ENCODE measurements at places on chromosomes 1 and 21.

- no peak for DNase-seq
Measured at GRCh38 chr1:48058135-48059025, 61.2 kb upstream of the TRABD2B start.

- DNase-seq: peak; percentile 96
Measured at GRCh38 chr1:234533034-234533891, 54.3 kb upstream of the TARBP1 start.

GRCh38 chr1:231847612-231848397 lies 221.2 kb downstream of the DISC1 start:
- no peak for DNase-seq

DNA sequence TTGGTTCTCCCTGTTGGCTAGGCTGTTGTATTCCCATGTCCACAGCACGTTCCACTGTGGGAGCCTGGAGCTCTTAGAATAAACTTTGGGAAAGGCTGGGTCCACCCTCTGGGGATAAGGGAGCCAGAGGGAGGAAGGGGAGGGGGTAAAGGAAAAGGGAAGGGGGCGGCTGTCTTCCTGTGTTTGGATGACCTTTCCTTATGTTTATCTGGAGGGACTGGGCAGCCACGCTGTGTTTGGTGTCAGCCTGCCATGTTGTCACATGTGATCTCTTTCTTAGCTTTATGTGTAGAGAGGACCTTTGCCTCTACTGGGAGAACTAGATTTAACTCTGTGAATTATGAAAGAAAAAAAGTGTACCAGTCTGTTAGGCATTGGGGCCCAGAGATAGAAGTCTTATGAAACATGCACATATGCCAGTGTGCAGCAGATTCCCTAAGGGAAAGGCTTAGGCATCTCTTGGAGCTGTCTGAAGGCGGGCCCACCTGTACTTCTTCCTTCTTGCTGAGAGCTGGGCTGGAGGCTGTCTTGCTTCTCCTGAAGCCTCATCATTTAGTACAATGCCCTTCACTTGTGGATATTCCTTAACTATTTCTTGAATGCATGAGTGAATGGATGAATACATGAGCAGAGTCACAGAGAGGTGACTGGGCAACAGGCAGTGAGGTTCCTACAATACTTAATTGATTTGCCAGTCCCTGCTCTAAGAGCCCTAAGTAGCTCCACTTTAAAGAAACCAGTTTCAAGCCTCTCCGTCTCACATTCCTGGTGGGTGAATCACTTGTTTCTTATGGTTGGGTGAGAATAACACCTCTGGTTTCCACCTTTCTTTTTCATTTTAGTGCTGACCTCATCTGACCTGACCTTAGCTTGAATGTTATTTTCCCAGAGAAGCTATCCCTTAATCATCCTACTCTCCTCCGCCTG lies 62.5 kb upstream of the ARHGAP29 start:
- DNase-seq: peak; percentile 61

- DNase-seq: peak; percentile 12
Measured at GRCh38 chr1:188499690-188500089, 1670.9 kb downstream of the PLA2G4A start.

GRCh38 chr1:86183810-86184209 lies 27.2 kb upstream of the COL24A1 start:
- peak; percentile 23 for DNase-seq

- DNase-seq: no peak
Measured at GRCh38 chr1:20445956-20446355, 40.1 kb downstream of the CAMK2N1 start.

DNA sequence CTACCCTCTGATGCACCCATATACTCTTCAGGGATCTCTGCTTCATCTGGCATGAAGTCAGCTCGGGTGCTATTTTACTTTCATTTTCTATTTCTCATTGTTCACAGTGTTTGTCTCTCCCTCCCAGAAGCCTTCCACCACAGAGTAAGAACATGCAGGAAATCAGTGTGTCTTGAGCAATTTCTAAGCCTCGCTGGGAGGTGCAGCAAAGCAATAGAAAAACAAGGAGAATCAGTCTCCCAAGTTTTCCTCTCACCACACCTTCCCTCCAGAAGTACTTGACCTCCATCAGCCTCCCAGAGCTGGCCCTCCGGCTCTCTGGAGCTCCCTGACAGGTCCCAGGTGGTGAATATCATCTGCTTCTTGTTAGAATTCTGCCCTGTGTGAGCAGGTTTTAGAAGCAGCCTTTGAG lies 594.7 kb upstream of the CAMK1G start:
- peak; percentile 61 for DNase-seq

GRCh38 chr21:42392731-42393442 lies 3.0 kb downstream of the TMPRSS3 start:
- no peak for DNase-seq

GRCh38 chr1:167369175-167369574 lies 148.5 kb downstream of the POU2F1 start:
- DNase-seq: no peak

- DNase-seq: no peak
Measured at GRCh38 chr1:114749835-114750234, 7.9 kb downstream of the CSDE1 start.

- no peak for DNase-seq
Measured at GRCh38 chr1:172936088-172936645, 114.6 kb downstream of the TNFSF18 start.

GRCh38 chr1:205658943-205659581 lies 21.2 kb downstream of the SLC45A3 start:
- peak; percentile 66 for DNase-seq

DNA sequence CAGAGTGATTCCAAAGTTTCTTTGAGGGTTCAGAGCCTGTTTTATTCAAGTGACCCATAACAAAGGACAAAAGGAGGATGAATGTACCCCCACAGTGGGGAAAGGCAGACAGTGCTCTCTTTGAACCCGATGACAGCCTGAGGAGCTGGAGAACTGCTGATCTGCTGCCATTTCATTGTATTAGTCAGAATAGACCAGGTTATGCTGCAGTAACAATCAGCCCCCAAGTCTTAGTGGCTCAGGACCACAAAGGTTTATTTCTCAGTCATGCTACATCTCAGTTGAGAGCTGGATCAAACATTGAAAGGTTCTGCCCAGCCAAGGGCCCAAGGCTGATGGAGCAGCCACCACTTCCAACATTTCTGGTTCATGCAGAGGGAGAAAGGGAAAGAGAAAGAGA lies 88.9 kb downstream of the HUNK start:
- no peak for DNase-seq

DNA sequence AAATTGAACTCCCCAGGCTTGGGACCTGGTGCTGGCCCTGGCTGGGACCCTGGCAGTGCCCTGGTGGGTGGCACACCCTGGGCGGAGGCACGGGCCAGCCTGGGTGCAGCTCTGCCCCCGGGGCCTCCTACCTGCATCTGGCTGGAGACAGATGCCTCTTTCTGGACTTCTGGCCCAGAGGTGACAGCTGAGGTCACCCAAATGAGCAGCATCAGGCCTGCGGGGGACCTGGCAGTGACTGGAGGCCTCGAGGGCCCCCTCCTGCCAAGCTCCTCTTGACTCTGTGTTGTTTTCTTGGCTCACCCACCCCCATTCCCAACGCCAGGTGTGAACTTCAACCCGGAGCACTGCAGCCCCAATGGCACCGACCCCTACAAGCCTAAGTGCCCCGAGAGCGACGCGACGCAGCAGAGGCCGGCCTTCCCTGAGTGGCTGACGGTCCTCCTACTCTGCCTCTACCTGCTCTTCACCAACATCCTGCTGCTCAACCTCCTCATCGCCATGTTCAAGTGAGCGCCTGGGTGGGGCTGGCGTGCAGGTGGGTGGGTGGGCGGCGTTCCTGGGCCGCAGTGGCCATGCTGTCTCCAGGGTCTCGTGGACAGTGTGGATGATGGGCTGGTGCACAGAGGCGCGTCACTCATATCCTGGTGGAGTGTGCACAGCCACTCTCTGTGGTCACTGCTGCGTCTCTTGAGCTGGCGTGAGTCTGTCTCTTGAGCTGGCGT lies 41.6 kb upstream of the LRRC3 start:
- DNase-seq: no peak

DNA sequence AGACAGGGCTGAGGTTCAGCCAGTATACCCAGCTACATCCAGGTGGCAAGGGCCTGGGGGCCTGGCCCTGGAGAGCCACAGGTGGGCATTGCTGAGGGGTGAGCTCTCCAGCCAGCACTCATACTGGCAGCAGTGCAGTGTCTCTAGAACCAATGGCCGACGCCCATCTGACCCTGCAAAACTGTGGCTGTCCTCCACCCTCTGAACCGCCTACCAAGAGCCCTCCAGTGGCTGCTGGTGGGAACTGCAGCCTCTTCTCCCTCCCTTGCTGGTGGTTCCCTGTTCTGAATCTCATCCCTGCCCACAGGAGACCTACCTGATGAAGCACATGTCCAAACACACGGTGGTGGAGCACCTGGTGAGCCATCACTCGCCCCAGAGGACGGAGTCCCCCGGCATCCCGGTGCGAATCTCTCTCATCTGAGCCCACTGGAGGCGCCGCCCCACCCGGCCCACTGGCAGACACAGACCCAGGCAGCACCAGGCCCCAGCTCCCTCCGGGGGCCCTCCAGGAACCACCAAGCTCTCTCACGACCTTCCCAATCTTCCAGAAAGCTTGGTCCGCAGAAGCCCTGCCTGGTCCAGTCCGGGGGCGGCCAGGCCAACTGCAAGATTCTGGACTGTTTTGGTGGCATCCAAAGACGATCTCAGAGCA lies 22.1 kb downstream of the A3GALT2 start:
- DNase-seq: peak; percentile 67

GRCh38 chr1:19360843-19361610 lies 48.9 kb downstream of the SLC66A1 start:
- DNase-seq: no peak

DNA sequence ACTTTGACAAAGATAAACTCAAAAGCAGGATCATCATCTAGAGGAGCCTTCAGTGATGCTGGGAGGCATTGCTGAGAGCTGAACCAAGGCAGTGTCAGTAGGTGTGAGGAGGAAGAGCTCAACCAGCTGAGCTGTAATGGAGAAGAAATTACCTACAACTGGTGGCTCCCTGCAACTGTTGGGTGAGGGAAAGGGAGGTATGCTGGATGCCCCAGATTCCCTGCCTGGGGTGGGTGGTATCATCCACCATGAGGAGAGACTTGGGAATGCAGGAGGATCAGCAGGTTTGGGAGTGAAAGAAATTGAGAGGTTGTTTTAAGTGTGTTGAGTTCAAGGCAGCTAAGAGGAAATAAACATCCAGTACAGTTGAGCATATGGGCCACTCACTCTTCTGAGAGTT lies 199.8 kb downstream of the DNM3 start:
- no peak for DNase-seq

DNA sequence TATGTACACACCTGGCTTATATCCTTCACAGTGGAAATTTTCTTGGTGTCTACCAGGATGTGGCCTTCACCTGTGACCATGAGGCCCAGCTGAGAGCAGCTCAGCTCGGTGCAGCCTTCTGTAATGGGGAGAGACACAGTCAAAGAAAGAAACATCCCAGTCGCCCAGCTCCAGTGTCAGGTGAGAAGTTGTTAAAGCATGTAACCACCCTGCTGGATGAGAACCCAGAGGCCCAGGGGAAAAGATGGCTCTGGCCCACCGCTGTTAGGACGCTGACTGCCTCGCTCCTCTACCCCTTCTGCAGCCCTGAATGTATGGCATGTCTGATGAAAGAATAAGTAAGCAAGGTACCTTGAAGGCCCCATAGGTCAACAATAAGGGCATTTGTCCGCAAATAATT lies 52.7 kb downstream of the SCCPDH start:
- no peak for DNase-seq

DNA sequence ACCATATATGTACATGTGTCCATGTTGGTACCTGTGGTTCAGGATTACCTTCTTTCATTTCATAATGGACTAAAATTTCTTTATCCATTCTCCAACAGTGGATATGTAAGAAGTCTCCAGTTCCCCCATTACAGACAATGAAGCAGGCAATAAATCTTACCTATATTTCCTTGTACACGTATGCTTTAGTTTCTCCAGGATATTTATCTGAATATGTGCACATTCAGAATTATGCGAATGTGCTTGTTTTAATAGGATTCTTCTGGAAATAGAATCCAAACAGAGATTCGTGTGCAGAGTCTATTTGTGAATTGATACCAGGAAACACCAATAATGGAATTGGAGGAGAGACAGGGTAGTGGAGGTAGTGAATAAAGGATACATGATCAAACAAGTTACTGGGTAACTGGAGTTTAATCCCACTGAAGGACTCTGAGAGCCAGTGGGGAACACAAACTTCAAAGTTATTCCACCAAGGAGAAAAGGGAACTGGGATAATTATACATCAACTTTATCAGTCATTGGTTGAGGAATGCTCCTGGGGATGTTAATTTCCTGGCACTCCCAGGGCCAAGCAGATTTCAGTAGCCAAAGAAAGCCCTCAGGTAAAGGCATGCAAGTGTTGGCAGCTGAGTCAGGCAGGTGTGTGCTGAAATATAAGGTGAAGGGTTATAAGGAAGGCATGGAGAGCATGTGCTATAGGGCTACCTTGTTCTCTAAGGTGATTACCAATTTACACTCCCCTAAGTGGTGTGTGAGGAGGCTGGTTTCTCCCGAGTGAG lies 374.9 kb upstream of the PBX1 start:
- no peak for DNase-seq

GRCh38 chr1:178055779-178056471 lies 38.0 kb upstream of the RASAL2 start:
- no peak for DNase-seq

GRCh38 chr1:68255301-68255700 lies 23.0 kb upstream of the WLS start:
- no peak for DNase-seq

GRCh38 chr1:239662950-239663349 lies 276.6 kb downstream of the CHRM3 start:
- no peak for DNase-seq

GRCh38 chr21:14554948-14555347 lies 8.8 kb upstream of the SAMSN1 start:
- no peak for DNase-seq

- no peak for DNase-seq
Measured at GRCh38 chr1:203120325-203121153, 7.0 kb upstream of the ADORA1 start.

- no peak for DNase-seq
Measured at GRCh38 chr21:17784604-17785402, 34.4 kb downstream of the C21orf91 start.

DNA sequence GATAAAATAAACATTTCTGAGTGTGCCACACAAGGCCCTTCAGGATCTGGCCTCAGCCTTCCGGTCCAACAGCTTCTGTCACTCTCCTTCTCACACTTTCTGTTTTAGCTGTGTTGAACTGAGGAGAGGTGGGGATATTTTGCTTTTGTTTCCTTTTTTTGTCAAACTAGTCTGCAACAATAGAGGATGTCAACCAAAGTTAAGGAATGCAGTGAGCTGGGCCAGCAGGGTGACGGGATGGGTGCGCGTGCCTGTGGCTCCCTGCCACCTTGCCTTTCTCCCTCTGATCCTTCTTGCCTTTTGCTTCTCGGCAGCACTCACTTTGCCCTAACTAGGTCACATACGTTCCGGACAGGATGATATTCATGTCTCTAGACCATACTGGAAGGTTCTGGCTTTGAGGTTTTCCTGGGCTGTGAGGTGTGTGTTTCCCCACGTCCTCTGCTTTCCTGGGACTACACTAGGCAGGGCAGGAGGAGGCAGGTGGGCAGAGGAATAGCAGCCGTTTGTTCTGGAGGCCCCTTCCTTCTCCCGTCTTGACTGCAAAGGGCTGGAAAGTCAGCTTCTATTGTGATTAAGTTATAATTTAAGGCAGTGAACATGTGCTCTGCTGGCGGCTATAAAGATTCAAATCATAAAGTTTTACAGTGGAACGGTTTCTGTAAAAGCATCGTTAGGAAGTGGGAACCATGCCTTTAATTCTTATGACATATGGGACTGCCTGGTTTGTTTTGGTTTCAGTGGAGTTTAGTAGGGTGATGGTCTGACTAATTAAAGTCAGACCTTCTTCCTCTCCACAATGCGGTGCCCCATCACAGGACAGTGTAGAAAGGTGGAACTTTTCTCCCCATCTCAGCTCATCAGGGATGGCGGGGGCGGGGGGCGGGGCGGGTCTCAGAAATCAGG lies 67.8 kb downstream of the RNF220 start:
- no peak for DNase-seq

Data from fibroblast of skin of back (primary cell).